ENCODE measurements at places on chromosomes 16 and 17.

- DNase-seq = no peak
Observed at GRCh38 chr17:65389426-65389825, 172.0 kb downstream of the AXIN2 start.

DNA sequence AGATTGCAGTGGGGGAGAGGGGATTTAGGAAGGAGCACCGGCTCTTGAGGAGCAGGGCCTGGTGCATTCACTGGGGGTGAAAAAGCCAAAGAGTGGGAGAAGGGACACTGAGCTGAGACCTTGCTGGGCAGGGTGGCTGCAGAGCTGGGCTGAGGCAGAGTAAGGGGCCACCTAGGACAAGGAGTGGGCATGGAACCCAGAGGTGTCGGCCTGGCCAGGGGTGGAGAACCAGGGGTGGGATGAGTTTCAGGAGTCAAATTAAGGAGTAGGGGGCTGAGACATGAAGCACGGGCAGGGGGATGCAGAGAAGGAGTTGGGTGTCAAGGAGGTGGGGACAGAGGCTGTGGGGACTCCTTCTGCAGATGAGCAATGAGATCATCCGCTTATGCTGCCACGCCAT is 20.1 kb downstream of the DNAH2 start:
- DNase-seq = no peak

- DNase-seq = peak; percentile 77
Observed at GRCh38 chr17:80101946-80102663, 724 bp downstream of the GAA start.

DNA sequence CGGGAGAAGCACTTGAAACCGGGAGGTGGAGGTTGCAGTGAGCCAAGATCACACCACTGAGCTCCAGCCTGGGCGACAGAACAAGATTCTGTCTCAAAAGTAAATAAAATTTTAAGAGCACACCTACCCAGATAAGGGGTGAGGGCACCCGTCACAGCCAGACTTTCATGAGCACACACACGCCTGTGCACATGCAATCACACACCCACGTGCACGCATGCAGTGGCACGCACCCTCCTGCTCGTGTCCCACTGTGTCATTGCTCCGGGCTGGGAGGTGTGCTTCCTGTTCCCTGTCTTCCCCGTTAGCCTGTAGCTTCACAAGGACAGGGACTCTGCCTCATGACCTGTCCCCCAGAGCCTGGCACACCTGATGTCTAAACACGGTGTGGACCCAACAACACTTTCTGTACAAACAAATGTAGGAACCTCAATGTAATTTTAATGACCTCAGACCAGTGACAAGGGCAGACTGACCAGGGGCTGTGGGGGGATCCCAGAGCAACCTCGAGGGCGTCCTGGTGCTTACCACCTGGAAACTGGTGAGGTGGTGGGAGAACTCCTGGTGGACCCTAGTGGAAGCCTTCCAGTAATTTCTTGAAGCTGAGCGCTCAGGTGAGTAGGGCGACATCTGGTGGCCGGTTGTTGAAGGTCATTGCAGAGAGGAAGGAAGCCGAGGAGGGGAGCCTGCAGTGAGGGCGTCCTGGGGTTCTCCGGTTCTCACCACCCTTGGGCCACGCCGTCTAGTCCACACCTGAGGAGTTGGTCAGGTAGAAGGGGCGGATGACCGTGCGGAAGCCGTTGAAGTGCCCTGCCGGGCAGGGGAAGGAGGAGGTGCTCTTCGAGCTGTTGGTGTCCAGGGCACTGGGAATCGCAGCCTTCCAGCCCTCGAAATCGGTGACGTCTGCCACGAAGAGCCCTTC is 8.6 kb downstream of the LGALS3BP start:
- DNase-seq = peak; percentile 95

- peak; percentile 92 for DNase-seq
Observed at GRCh38 chr17:17403899-17404576, 72.8 kb upstream of the MED9 start.

- peak; percentile 80 for DNase-seq
Observed at GRCh38 chr16:29312835-29313558, 93.5 kb downstream of the NPIPB11 start.

DNA sequence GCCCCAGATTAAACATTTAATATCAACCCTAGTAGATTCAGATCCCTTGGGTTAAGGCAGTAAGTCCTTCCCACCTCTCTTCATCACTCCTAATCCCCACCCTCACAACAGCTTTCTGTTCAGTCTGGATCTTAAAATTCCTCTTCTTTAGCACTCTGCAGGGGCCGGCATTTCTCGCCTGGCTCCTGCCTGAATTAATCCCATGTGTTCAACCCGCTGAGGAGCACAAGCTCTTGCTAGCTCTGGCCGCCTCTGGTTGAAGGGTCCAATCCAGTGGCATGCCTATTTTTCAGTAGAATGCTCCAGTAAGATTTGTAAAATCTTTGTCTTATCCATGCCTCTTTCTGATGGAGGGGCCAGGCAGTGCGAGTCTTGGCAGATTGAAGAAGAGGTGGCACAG is 59.2 kb downstream of the CYB5B start:
- peak; percentile 16 for DNase-seq

DNA sequence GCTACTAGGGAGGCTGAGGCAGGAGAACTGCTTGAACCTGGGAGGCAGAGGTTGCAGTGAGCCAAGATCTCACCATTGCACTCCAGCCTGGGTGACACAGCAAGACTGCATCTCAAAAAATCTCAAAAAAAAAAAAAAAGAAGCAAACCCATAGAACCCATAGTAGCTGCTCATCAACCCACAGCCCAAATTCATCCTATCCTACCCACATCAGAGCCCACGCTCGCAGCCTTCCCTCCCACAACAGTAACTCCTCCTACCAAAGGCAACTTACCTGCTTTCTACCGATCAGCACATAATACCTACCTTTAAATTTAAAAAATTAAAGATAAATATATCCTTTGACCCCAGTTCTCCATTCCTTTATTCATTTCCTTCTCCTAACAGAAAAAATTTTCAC is 94.7 kb downstream of the GAS7 start:
- no peak for DNase-seq

GRCh38 chr17:74478420-74479100 is 12.1 kb downstream of the CD300A start:
- no peak for DNase-seq

GRCh38 chr16:86925067-86925791 is 346.9 kb downstream of the FOXL1 start:
- DNase-seq = peak; percentile 87

DNA sequence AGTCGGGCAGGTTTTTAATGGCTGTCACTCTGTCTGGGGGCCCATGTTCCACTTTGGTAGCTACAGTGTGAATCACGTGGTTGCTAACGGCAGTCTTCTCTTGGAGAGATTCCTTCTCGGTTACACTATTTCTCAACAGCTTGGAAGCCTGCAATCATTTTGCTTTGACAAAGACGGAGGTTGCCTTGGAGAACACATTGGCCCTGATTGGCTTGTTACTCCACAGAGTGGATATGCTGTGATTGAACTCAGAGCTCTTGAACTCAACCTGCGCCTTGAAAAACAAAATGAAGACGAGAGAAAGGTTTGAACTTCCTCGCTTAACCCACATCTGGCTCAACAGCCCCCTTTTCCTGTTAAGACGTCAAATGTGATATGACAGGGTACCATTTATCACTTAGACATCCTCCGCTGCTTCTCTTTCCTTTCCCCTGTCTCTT is 218.9 kb downstream of the MAF start:
- DNase-seq = peak; percentile 37

- no peak for DNase-seq
Observed at GRCh38 chr16:8110572-8111514, 479.5 kb downstream of the TMEM114 start.

DNA sequence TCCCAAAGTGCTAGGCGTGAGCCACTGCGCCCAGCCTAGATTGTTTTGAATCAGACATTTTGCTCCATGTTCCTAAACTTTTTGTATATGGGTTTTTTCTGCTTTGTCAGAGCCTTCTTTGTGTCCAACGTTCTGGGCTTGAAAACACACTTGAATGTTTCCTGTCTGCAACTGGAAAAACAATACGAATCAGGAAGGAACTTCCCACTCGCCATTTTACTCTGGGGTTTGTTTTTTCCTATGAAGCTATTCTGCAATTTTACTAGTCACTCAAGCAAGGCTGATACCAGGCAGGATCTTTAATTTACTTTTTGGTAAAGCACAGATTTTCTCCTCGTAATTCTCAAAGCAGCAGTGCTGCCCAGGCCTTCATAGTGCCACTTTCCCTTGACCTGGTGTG is 31.6 kb downstream of the ARHGAP17 start:
- DNase-seq = no peak

DNA sequence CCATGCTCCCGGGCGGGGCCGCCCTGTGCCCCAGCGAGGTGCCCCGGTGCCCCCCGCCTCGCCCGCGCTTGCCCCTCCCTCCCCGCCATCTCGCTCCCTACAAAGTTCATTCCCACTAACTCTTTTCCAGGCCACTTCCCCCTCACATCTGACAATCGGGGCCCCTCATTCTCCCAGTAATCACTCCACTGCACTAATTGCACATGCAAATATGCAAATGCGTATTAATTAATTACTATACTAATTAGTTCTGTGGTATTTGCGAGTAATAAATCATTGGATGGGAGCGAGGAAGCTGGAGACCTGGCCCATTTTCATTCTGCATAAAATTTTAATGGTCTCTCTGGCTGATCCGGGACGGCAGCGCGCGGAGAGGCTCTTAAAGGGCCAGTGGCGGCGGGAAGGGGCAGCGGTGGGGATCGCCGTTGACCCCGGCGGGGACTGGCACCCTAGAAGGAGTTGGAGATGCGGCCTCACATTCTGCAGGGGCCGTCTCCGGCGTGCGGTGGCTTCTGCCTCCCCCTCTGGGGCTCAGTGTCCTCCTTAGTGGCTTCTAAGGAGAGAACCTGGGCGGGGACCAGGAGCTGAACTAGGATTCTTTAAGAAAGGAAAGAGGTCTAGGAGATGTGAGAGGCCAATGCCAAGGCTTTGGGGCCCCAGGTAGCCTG is 8.4 kb upstream of the PPP1R1B start:
- DNase-seq = peak; percentile 60

DNA sequence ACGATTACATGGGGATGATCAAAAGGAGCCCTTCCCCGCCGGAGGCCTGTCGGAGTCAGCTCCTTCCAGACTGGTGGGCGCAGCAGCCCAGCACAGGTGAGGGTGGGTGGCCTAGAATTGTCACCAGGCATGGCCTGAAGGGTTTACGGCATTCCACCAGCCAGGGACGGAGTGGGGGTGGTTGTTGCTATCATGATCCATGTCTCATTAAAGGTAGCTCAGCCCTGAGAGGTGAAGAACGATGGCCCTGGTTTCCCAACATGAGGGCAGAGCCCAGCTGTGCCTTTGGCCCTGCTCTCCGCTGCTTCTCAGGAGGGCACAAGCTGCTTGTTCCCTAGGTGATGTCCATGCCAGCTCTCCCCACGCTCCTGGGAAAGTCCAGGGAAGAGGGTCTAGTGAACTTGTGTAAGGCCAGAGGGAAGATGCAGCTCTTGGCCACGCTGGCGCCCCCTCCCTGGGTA is 14.2 kb downstream of the IRF8 start:
- DNase-seq = no peak

- no peak for DNase-seq
Observed at GRCh38 chr17:4476511-4477070, 22.1 kb upstream of the SPNS2 start.

DNA sequence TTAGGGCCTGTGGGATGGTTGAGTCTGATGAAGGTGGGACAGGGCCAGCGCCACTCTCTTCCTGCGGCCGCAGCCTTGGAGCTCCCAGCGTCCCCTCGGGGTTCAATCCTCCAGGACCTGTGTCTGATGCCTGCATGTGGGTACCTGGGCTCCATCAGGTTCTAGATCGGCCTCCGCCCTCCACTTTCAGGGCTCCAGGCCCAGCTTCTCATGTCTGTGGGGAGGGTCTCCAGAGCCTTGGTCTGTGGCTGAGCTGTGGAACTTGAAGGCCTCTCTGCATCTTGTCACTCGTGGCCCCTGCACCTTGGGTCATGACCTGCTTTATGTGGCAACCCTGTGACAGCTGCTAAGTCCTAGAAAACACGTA is 89.8 kb upstream of the ZNF750 start:
- no peak for DNase-seq

- peak; percentile 33 for DNase-seq
Observed at GRCh38 chr16:49345829-49346228, 27.8 kb upstream of the C16orf78 start.

DNA sequence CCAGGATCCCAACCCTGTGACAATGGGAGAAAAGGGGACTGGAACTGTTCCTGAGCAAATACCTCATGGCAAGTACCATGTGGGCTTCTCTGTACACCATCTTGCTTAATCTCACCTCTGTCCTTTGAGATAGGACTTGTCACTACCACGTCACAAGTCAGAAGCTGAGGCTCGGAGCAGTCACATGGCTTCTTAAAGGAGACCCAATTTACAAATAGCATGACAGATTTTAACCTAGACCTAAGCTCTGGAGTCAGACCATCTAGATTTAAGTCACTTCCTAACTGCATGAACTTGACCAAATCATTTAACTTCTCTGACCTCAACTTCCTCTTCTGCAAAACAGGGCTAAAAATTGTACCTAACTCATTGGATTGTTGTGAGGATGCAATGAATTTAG is 36.0 kb upstream of the CCL1 start:
- DNase-seq = no peak

DNA sequence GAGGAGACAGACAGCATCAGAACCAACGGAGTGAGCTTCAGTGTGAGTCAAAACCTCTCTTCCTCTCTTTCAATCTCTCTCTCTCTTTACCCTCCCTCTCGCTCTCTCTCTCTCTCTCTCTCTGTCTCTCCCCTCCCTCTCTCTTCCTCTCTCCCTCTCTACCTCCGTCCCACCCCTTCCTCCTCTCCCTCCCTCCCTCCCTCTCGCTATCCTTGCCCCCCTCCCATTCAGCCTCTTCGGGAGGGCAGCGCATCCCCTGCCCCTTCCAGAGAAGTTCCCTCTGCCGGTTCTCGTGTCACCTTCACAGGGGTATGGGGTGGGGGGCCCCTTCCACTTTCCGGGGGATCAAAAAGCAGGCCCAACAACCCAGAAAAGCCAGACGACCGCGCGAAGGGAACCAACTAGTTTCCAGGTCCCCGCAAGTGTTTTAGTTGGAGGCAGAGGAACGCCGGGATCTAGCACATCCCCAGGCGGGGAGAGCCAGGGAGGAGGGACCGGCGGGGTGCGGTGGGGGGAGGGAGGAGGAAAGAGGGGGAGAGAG is 28.9 kb upstream of the RBFOX1 start:
- DNase-seq = peak; percentile 33

- peak; percentile 22 for DNase-seq
Observed at GRCh38 chr17:50691550-50692447, 15.9 kb downstream of the ANKRD40 start.

DNA sequence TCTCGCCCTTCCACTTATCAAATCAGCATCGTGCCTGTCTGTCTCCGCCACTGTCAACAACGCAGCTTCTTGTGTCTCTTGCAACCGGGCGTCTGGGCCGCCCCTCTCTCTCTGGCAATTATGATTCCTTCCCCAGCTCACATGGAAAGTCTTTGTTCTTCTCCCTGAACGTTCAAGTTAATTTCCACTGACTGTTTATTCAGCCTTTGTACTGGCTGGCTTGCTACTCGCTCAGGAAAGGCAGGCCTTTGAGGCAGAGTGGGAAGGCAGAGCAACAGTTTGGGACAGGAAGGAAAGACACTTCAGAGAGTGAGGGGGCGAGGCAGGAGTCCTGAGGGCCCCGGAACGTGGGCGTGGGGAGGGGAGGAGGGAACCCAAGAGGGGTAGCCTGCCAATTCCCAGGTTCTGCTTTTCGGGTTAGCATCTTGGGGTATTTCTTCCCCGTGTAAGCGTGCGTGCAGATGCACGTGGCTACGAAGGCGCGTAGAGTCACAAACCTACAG is 50.8 kb downstream of the AKAP1 start:
- DNase-seq = peak; percentile 88

All from eye (tissue), 1 donor.